ENCODE measurements at places on chromosomes 11 and 22.

DNA sequence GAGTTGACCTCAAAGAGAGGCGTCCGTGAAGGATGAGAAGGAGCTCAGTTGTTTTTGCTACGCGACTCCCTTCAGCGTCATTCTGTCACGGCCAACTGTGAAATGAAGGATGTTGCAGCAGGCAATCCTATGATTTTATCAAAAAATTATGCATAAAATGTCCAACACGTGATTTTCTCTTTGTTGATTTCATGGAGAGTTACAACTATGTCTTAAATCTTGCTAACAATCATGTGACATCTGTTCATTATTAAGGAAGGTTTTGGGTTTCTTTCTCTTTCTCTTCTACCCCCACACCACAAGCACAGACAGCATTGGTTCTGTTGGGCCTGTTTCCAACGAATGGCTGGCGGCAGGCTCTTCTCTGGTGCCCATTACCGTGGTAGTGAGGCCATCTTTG is 3.7 kb downstream of the KRTAP5-4 start:
- no peak for DNase-seq

GRCh38 chr11:74677131-74677530 is 54.1 kb downstream of the CHRDL2 start:
- no peak for DNase-seq

DNA sequence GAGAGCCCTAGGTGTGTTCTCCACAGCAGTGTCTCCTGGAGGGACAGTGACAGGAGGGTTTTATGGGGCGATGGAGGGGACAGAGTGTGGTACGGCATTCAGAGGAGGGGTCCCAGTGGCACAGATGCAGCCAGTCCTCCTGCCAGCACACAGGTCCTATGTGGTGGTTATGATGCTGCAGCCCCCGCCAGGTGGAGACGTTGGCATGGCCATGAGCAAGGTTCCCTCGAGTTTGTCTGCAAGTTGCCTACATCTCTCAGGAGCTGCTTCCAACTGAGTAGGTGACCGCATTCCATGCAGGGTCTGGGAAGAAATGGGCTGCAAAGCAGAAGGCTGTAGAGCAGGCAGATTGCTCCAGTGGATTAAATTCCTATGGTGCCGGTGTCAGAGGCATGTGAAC is 646.0 kb downstream of the TBC1D22A start:
- DNase-seq, result no peak

- no peak for DNase-seq
Observed at GRCh38 chr11:61554172-61554988, 26.5 kb downstream of the SYT7 start.

DNA sequence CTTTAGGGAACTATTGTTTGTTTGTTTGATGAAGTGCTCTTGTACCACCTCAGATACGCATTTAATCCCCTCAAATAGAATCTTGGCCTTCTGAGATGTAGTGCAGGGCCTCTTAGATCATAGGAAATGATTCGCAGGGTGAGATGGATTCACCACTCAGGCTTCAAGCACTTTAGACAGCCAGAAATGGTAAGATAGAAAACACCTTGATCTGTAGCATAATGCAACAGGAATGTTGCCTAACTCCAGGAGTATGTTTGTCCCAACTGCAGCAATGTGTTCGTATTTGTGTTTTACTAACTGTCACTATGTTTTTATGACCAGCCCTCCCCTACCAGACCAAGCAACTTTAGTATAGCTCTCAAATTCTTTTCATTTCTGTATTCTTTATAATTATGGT is 761.2 kb downstream of the NELL1 start:
- no peak for DNase-seq
